ENCODE measurements at places on chromosomes 7 and 10.

- DNase-seq, result no peak
Measured at GRCh38 chr10:116053910-116054309, 219.1 kb downstream of the GFRA1 start.

- no peak for DNase-seq
Measured at GRCh38 chr7:75662579-75663301, 76.0 kb downstream of the HIP1 start.

GRCh38 chr7:43781726-43782607 lies 23.5 kb downstream of the BLVRA start:
- no peak for DNase-seq

DNA sequence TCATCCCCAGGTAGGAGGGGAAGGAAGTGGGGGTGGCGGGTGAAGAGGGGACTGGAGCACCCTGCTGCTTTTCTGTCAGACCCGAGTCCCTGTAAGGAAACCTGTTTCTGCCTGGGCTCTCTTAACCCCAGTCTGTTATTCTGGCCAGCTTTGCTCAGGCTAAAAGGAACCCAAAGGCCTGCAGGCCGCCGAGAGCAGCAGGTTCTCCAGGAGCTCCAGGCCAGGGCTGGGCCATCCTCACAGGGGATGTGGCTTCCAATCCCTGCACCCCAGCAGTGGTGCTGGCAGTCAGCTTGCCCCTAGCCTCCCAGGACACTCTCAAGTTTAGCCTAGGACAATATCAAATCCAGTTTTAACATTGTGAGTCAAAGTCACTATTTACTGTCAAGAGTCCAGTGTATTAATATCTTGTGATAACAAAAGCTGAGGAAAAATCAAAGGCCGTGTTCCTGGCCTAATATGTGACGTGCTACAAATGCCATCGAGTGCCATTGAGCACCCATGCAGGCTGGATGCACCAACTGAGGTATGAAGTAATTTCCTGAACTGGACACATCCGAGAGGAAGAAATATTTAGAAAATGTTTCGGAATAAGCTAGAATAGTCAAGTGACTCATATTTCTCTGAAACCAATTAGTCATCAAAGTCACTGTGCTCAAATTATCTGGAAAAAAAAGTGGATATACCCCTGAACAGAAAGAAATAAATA lies 7.0 kb downstream of the PKD1L1 start:
- no peak for DNase-seq

DNA sequence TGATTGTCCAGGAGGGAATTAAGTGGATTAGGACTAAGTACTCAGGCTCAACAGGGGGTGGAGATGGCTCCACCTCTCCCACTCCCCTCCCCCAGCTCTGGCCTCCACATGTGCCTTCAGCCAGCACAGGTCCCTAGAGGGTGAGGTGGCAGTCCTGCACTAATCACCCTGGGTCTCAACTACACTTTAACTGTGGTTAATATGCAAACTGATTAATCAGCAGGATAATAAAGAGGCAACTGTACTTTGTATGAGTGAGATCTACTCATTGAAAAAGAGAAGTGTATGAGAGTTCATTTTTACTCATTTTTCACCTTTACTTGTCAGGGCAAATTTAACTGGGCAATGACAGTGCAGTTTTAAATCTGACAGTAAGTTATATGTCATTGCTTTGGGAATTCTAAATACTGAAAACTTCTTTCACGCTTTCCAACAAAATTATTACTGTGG lies 223.8 kb upstream of the CCDC6 start:
- no peak for DNase-seq

- peak; percentile 10 for DNase-seq
Measured at GRCh38 chr10:104680467-104681401, 39.6 kb downstream of the SORCS3 start.

- DNase-seq, result no peak
Measured at GRCh38 chr7:85516675-85517074, 329.8 kb upstream of the SEMA3D start.

DNA sequence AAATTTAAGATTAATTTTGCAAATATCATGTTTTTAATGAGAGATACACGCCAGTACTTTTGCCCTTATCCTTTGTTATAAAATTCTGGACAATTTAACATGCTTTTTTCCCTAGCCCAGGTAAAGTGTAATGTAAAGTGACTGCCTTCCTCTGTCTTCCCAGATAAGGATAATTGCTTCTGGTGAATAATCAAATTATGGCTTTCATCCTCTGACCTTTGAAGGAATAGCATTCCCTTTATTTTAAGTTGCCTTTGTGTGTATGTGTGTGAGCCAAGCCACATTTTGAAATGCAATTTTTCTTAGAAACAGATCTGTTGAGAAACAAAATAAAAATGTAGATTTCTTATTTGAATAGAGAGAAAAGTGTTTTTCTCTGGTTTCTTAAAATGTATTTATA lies 107.5 kb downstream of the ADAM22 start:
- DNase-seq, result no peak

DNA sequence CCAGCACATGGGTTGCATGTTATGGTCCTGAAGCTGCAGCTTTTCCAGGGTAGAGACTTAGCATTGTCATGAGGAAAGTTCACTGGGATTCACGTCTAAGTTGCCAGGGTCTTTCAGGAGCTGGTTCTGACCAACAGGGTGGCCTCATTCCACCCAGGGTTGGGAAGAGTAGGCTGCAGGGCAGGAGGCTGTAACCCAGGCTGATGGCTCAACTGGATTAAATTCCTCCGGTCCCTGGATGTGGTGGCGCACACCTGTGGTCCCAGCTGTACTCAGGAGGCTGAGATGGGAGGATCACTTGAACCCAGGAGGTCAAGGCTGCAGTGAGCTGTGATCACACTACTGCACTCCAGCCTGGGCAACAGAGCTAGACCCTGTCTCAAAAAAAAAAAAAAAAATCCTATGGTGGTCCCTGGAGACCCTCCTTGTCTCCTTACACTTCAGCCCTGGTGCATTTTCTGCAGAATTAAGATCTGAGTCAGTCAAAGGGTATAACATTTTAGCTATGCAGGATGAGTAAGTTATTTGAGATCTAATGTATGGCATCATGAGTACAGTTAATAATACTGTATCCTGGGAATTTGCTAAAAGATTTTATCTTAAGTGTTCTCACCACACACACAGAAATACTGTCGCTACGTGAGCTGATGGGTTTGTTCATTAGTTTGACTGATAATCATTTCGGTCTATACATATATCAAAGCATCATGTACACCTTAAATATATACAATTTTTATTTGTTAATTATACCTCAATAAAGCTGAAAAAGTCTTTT lies 44.0 kb downstream of the ASB13 start:
- DNase-seq, result no peak

- DNase-seq, result no peak
Measured at GRCh38 chr10:53071505-53072125, 299.0 kb upstream of the MBL2 start.

GRCh38 chr7:44776211-44776610 lies 20.3 kb upstream of the PPIA start:
- no peak for DNase-seq

- no peak for DNase-seq
Measured at GRCh38 chr10:129922598-129923123, 41.4 kb downstream of the EBF3 start.

DNA sequence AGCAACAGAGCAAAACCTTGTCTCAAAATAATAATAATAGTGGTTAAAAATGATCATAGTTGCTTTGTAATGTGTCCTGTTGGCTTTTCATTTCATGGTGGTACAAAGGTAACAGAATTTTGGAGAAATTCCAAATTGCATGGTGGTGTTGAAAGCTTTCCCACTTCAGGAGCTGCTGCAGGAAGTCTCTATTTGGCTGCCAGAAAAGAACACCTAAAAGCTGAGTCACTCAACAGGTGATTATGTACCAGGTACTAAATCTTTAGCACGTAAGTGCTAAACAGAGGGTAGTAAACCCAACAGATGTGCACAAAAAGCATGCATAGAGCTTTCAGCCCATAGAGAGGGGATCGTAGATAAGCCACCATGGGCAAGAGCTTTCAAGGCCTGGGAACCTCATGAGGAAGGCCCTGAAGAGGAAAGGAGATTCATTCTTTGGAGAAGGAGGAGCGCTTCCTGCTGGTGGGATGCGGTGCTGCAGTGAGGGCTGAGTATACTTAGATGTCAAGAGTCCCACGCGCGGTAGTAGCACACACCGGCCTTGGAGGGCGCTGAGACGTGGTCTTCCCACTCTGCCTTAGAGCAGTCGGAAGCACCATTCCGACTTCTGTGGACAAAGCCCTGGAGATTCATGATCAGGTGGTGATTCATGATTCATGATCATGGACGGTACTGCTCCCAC lies 118.7 kb downstream of the RALA start:
- no peak for DNase-seq

DNA sequence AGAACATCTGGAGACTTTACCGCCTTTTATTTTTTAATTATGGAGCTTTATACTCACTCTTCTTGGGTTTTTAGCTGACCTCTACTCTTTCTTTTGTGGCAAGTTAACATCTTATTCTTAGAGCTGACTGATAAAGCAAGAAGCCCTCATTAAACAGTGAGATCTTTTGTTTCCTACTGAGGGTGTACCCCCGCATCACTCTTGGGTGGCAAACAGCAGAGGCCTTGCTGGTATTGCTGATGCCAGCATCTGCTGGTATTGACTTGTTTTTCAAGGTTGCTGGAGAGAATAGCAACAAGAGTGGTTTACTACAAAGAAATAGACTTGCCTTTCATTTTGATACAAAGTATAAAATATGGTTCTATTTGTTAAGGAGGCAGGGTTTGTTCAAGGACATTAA lies 154.7 kb downstream of the ARID5B start:
- DNase-seq, result no peak

GRCh38 chr10:124224331-124225028 lies 131.1 kb upstream of the CHST15 start:
- no peak for DNase-seq

- DNase-seq, result no peak
Measured at GRCh38 chr10:62511656-62512055, 137.5 kb downstream of the ZNF365 start.

GRCh38 chr7:48255046-48255445 lies 83.8 kb downstream of the ABCA13 start:
- no peak for DNase-seq

DNA sequence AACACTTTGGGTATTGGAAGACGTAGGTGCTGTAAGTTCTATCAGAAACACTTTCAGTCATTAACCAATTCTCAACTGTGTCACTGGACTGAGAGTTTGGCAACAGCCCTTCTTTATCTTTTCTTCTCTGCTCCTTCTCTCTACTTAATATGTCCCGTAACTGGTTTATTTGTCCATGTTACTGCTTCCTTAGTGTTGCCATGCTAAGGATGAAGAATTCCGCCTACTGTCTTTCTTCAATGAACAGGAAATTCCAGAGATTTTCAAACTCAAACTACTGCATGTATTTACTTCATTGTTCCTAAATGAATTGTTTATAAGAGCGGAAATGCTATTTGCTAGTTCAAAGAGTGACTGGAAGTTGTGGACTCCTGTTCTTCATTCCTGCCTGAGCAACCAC lies 143.7 kb downstream of the TAX1BP1 start:
- DNase-seq, result no peak

DNA sequence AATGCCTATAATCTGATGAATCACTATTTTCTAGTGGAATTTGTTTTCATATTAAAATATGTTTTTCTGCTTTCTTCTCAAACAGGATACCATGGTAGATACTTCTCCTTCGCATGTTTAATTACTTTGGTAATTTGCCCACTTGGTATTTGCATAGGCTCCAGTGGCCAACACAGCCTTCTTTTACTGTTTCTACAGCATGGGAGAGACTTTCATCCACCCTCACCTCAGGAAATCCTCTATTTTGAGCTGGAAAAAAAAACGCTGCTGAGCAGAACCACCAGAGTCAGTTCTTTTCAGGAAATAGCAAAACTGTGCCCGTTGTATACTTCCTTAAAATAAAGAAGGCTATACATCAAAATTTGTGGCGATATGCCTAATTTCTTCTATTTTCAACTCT lies 213.3 kb downstream of the MDFIC start:
- no peak for DNase-seq

DNA sequence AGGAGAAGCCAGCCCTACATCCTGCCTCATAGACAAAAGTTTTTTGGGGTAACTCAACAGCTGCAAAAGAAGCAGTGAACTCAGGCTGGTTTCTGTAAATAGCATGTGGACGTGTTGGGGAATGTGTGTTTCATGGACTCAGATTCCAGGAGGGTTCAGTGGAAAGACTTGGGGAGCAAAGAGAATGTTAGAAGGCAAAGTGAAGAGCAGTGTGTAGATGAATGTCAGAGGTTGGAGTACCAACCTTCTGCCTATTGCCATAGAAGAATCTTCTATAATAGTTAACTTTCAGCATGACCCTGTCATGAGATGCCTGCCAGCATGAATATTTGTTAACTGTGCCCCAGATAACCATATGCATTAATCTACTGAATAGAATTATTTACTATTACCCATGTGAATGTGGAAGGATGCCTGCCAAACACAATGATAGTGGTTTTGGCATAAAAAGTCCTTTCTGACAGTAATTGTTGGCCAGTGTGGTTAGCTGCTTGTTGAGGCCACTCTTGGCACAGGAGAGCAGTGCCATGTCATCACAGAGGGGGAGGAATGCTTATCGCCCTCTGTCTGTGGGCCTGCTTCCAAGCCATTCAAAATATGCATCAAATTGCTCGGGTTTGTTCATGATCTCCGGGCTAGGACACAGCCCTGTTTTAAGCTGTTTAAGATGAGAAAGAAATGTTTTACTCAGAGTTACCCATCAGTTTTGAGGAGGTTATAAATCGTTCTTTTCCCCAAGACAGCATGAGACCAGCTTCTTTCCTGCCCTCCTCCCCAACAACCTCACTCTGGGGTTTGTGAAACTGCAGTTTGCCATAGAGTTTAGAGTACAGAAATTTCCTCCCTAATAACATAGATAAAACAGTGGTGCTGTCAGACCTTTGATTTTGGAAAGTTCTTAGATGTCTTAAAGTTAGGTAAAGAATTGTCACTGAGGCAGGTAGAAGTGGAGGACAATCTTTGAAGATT lies 165.3 kb downstream of the WNT2 start:
- peak; percentile 48 for DNase-seq

DNA sequence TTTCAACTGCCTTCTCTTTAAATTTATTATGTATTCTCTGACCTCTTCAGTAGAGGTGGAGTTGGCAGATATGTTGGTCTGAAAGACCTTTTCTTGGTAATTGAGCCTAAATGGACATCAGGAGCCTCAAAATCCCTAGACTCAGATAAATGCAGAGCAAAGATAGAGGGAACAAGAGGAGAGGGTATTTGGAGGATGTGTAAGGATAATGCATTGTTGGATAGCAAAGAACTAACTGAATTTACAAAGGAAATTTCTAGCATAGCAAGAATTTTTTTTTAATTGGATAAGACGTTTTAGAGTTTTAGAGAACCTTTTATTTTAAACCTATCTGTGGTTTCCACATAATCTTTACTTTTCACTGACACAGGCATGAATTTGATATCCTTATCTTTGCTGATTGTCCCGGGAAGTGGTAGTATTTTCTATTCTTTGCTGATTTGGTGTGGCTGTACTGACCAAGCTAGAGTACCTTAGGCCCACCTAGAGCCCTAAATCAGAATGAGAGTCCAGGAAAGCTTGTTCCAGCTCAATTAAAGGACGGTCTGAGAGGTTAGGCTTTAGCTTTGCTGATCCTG lies 91.3 kb downstream of the NRF1 start:
- DNase-seq, result no peak

DNA sequence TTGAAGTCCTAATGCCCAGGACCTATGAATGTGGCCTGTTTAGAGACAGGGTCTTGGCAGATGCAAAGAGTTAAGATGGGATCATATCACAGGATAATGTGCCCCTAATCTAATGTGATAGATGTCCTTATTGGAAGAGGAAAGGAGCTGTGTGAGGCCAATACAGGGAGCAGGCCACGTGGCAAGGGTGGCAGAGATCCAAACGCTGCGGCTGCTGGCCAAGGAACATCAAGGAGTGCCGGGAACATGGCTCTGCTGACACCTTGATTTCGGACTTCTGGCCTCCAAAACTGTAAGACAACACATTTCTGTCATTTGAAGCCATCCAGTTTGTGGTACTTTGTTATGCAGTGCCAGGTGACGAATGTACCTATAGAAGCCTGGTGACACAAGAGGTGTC lies 37.7 kb upstream of the EZH2 start:
- no peak for DNase-seq
